ENCODE measurements at places on chromosomes 6 and 20.

DNA sequence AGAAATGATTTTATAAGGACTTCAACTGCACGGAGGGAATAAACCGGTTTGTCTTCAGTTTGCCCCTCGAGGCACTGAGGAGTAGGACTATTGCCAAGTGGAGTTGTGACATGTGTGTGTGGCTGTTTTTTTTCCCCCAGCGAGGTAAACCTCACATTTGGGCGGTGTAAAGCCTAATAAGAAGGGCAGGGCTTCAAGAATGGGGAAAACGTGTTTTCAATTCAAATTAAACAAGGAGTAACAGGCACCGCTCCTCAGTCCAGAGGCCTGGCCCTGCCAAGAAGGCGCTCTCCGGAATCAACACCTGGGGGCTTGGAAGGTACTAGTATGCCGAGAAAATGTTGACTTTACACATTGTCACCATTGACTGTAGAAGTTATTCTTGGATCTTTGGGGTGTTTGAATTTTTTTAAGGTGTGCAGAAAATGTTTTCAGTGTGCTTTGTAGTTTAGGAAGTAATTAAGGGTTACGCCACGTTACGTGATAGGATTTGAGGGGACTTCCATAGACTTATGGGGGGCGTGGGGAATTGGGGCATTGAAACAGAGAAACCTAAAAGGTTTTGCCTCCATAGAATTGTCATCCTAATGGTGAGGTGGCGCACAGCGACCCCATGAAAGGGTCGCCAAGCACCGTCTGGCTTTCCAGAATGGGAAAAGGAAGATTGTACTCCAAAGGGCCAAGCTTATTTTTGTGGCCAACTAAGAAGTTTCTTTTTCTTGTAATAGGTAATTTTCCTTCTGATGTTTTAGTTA is 791 bp downstream of the ADGRG6 start:
- DNase-seq, result no peak

GRCh38 chr6:16511723-16512489 is 249.4 kb downstream of the ATXN1 start:
- no peak for DNase-seq

DNA sequence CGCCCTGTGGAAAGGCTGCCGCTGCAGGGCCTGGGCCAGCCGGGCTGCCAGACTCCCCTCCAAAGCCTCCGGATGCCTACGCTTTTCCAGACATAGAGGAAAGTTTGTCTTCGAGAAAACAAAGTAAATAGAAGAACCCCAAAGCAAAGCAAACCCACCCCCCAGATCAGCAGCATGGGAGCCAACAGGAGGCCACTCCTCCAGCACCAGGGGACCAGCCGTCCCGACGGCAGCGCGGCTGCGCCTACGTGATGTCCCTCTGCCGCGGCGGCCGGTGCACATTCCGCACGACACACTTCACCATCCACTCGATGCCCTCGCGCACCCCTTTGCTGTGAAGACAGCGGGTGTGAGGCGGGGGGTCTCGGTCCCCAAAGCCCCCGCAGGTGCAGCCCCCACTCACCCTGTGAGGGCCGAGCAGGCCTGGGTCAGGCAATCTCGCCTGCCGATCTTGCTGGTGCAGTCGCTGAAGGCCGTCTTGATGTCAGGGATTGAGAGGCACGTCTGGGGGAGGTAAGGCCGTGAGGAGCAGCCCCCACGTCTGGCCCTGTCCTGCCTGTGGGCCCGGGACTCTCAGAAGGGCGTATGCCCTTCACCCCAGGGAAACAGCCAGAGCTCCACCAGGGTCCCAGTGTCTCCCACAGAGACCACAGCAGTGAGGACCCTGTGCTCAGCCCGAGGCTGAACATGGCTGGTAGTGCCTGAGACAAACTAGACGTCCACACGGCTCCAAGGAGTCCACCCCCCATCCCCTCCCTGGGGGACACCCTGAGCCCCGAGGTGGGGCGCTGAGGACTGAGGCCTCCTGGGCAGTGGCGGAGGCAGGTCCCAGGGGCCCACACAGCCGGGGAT is 4.0 kb downstream of the TNFRSF6B start:
- no peak for DNase-seq

DNA sequence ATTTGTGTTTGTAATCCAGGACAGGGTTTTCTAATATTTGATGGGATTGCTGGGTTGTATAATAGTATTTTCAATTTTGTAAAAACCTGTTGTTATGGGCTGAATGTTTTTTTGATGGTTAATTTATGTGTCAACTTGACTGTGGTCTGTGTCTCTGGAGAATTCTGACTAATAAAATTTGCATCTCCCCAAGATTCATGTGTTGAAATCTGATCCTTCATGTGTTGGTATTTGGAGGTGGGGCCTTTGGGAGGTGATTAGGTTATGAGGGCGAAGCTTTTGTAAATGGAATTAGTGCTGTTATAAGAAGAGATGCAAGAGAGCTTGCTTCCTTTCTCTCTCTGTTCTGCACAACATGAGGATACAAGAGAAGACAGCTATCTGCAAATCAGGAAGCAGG is 48.7 kb upstream of the SAMD5 start:
- no peak for DNase-seq

DNA sequence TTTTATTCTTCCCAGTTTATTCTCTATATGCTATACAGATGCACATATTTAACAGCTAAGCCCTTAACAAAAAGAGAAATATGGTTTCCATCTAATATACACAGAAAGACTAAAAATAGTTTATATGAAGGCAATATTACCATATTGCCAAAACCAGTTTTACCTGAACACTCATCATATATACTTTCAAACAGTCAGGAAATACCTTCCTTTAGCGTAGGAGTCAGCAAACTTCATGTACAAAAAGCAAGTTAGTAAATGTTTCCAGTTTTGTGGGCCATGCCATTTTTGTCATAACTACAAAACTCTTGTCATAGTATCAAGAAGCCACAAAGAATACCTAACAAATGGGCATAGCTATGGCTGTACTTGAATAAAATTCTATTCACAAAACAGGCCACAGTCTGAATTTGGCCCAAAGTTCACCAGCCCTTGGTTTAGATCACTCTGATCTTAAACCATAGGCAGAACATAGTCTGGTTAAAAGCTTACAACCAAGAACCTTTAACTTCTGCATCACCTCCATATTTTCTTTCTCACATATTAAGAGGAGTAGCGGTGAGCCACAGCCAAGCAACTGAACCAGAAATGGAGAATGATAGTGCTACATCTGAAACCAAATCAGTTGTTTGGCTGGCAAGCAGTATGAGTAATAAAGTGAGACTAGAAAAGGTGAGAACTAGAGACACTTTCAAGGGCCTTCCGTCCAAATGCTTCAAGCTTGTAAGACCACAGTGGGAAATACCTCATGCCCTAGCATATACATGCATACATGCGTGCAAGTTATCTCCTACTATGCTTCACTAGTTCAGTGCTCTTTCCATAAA is 116.6 kb downstream of the PTPRK start:
- DNase-seq, result no peak

DNA sequence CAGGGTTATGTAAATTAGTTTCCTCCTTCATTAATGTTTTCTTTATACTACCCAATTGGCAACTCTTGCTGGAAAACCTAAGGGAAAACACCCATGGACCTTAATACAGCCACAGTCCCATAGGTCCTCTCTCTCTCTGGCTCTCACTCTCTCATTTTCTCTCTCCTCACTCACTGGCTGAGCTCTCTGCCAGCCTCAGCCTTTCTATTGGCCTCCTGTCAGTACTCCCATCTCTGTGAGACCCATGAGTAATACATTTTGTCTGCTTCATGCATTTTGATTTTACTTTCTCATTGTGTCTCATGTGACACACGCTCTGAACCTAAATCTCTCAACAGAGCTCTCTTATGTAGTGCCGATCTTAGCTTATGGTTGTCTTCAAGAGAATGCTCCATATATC is 907.5 kb downstream of the C6orf118 start:
- DNase-seq, result no peak

GRCh38 chr20:25551413-25552215 is 33.7 kb downstream of the NINL start:
- no peak for DNase-seq

GRCh38 chr20:17943343-17943742 is 25.3 kb downstream of the SNX5 start:
- no peak for DNase-seq

GRCh38 chr6:126176282-126176681 is 163.6 kb upstream of the CENPW start:
- peak; percentile 35 for DNase-seq

DNA sequence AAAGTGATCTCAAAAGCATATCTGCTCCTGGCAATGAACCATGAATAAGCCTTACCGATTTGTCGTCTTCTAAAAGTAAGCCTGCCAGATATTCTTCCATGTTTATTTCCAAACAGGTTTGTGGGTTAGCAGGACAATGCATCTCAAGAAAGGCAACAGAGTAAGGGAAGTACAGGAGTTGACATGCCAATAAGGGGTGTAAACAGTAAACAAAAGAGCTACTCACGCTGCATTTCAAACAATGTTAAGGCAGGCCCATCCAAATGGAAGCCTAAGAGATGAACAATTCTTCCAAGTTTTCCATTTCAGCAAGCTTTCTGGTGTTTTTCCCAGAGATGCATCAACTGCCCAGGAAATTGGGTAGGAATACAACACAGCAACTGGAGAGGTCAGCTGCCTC is 27.8 kb upstream of the CRIP3 start:
- no peak for DNase-seq

DNA sequence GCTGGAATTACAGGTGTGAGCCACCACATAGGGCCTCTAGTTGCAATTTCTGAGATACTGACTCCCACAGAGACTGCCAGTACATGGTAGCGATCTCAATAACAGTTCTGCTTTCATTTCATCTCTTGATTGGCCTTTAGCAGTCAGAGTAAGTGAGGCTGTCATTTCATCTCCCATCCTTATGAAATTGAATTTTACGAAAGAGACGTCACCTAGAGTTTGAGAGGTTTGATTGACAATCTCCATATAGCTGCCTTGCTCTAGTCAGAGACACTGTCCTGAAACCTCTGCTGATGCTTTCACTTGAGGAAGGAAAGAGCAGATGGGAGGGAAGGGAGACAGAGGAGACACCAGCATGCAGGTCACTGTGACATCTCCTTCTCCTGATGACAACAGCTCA is 466.1 kb downstream of the NKAIN2 start:
- DNase-seq, result no peak

DNA sequence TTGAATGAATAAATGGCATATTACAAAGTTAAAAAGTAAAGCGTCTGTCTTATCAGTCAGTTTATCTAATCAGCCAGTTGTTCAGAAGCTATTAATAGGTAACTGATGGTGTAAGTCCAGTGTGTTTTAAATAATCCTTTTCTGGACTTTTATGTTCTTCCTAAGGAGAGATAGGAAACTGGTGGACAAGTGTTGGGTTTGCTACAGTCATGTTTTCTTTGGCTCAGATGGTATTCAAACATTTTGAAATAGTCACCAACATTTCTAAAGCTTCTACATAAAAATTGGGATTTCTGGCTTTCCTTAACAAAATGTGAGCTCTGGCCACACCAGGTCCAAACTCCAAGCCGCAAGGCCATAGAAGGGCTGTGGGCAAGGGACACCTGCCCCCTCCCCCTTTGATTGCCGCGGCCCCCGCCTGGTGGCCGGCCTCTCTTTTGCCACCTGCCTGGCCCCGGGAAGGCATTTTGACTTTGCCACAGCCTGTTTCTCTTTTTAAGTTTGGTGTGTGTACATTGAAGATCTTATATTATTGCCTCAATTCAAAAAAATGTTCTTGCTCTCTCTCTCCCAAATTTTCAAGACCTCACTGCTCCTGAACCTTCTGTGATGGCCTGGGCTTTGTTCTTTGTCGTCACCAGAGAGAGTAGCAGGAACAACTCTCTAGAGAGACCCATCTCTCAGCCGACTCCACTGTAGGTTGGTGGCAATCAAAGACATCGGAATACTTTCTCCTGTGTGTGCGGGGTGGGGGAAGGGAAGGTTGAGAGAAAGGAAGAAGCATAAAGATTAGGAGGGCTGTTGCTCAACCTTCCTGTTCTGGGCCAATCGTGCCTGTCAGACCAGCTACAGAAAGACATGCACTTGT is 84.0 kb upstream of the ZNF217 start:
- no peak for DNase-seq

DNA sequence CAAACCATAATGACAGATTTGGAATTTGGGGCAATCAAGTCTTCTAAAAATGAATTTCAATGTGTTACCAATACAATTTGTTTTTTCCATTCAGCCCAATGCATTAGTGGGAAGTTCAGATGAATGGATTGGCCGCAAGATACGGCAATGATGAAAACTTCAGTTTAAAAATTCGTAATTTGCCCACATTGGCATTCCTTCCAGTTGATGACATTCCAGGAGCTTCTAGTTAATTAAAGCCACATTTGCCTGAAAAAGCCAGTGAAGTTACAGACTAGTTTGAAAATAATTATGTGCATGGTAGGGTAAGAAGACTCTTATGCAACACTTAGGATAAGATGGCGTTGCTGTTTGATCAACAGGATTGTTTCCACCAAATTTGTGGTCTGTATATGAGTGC is 46.2 kb downstream of the NHLRC1 start:
- no peak for DNase-seq

GRCh38 chr20:19672498-19672897 is 85.6 kb upstream of the RIN2 start:
- no peak for DNase-seq

DNA sequence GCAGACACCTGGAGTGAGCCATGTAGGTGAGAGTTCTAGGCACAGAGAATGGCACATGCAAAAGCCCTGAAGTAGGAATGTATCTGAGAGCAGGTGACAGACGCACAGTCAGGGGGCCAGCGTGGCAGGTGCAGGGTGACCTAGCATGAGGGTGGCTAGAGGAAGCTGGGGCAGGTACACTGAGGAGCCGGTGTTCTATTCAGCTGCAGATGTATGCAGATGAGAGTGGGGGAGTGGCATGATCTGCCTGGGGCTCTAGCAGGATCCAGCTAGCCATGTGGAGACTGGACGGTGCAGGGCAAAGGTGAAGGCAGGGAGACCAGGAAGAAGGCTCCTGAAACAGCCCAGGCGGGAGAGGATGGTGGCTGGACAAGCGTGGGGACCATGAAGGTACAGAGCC is 10.7 kb downstream of the PEDS1 start:
- no peak for DNase-seq

GRCh38 chr6:21531393-21531792 is 62.2 kb upstream of the SOX4 start:
- DNase-seq, result no peak

DNA sequence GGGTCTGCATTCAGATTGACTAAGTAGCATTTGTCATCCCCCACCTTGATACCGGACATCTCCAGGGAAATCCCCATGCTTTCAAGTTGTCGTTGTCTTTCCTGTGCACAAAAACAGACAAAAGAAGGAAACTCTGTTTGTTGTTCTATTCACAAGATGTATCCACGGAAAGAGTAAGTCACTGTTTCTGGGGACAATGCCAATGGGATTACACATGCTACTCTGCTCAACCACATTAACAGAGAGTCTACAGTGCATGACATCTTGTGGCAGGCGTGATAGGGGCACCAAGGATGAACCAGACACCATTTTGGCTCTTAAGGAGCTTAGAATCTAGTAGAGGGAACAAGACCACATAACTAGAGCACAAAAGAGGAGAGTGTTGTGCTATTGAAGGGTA is 124.4 kb upstream of the NUP153 start:
- DNase-seq, result peak; percentile 49

- no peak for DNase-seq
Observed at GRCh38 chr6:86832686-86833085, 104.6 kb upstream of the HTR1E start.

GRCh38 chr20:39057911-39058310 is 95.8 kb downstream of the DHX35 start:
- no peak for DNase-seq
